Ovary (tissue), 10 donors: ENCODE measurements at places on chromosomes 6 and 20.

- H3K4me1 ChIP-seq, result no peaks in the 10 kb centered on the region
- H3K36me3 ChIP-seq, result no peaks in the 10 kb centered on the region
- no peak for DNase-seq
- H3K27me3 ChIP-seq, result no peaks in the 10 kb centered on the region
- H3K4me3 ChIP-seq, result no peak overlapping the region
Observed at GRCh38 chr6:122696853-122697252, 82.7 kb upstream of the FABP7 start.

DNA sequence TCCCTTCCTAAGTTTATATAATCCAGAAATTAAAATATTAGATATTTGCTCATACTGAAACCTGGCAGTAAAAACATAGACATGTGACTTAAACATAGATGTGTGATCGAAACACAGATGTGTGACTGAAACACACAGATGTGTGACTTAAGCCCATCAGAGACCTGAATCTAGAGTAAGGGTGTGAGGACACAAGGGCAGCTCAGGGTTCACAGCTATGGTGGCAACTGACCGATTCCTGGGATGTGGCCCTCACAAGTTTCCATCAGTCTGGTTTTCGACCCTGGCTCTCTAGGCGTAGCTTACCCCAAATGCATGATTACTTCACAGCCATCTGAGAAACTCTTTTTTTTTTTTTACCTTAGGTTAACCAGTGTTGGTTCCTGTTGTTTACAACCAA is 137.0 kb downstream of the NRN1 start:
- H3K4me3 ChIP-seq, result no peak overlapping the region
- H3K27me3 ChIP-seq, result no peaks in the 10 kb centered on the region
- H3K36me3 ChIP-seq, result no peaks in the 10 kb centered on the region
- no peak for DNase-seq
- no peaks in the 10 kb centered on the region for H3K4me1 ChIP-seq

GRCh38 chr20:62241506-62241905 is 3.2 kb downstream of the OSBPL2 start:
- H3K27me3 ChIP-seq, result no peaks in the 10 kb centered on the region
- no peaks in the 10 kb centered on the region for H3K36me3 ChIP-seq
- DNase-seq, result no peak

GRCh38 chr6:27133281-27134227 is 113.9 kb upstream of the PRSS16 start:
- H3K4me3 ChIP-seq, result peak overlapping the region; percentile 56
- H3K36me3 ChIP-seq, result no peaks in the 10 kb centered on the region
- DNase-seq, result no peak
- H3K27me3 ChIP-seq, result no peaks in the 10 kb centered on the region
- H3K27ac ChIP-seq, result peak overlapping the region; percentile 15

DNA sequence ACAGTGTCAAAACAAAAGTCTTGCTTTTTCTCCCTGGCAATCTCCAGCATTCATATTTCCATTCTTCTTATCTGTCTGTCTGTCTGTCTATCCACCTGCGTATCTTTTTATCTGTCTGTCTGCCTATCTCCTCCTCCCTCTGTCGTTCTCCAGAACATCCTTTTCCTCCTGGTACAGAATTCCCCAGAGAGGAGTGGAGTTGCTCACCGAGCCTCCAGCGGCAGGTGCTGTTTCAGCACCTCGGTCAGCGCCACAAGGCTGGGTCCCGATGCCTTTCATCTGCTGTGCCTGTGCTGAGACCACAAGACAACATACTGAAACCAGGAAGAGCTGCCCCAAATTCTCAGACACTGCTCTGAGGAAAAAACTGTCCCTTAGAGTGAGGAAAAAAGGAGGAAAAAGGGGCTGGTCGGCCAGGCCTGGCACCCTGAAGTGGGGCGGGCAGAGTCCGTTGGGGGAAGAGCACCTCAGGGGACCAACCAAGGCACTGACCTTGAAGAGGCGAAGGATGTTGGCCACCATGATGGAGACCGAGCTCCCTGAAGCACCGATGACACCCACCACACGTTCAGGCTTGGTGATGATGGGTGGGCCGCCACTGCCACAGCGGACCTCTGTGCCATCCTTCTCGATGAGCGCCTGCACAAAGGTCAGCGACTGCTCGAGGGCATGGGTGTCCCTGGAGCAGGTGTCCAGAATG is 13.3 kb downstream of the GRM4 start:
- DNase-seq, result peak; percentile 69
- H3K4me3 ChIP-seq, result no peak overlapping the region
- H3K27me3 ChIP-seq, result no peaks in the 10 kb centered on the region
- no peaks in the 10 kb centered on the region for H3K4me1 ChIP-seq

- no peak overlapping the region for H3K4me3 ChIP-seq
- H3K27ac ChIP-seq, result no peak overlapping the region
- no peaks in the 10 kb centered on the region for H3K36me3 ChIP-seq
- no peaks in the 10 kb centered on the region for H3K27me3 ChIP-seq
- H3K4me1 ChIP-seq, result no peaks in the 10 kb centered on the region
Observed at GRCh38 chr6:1190366-1190765, 121.5 kb upstream of the FOXQ1 start.

- peak overlapping the region; percentile 95 for H3K4me3 ChIP-seq
- DNase-seq, result peak; percentile 48
- peaks cover 10% of the 10 kb centered on the region for H3K4me1 ChIP-seq
- peak overlapping the region; percentile 96 for H3K27ac ChIP-seq
- H3K36me3 ChIP-seq, result no peaks in the 10 kb centered on the region
Observed at GRCh38 chr6:36985417-36985807, 584 bp downstream of the MTCH1 start.

- no peak for DNase-seq
- H3K36me3 ChIP-seq, result no peaks in the 10 kb centered on the region
- peak overlapping the region; percentile 34 for H3K4me3 ChIP-seq
- peak overlapping the region; percentile 6 for H3K27ac ChIP-seq
Observed at GRCh38 chr6:148700741-148701311, 46.0 kb upstream of the UST start.

DNA sequence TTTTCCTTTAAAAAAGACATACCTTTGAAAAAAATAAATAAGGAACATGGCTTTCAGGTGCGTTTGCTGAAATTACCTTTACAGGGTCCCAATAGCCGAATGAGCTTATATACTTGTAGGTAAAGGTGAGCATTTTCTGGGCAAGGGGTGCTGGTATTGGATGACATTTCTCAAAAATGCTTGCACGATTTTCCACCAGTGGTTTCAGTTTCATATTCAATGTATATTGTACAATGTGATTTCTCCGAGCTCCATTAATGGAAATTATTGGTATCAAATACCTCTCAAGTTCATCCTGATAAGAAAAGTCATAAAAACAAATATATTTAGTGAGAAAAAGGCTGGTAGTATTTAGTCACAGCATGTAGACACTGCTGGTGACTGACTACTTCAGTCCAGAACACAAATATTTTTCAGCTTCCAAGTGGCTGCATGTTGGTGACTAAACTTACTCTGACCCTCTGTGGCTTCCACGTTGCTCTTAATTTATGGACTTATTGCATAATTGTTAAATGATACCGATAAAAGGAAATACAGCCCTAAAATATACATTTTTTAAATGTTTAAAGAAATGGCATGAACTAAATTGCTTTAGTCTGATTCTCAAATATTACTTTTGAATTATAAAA is 32.9 kb upstream of the ZBTB24 start:
- no peak overlapping the region for H3K4me3 ChIP-seq
- no peaks in the 10 kb centered on the region for H3K4me1 ChIP-seq
- no peaks in the 10 kb centered on the region for H3K27me3 ChIP-seq
- no peak for DNase-seq
- H3K36me3 ChIP-seq, result no peaks in the 10 kb centered on the region

DNA sequence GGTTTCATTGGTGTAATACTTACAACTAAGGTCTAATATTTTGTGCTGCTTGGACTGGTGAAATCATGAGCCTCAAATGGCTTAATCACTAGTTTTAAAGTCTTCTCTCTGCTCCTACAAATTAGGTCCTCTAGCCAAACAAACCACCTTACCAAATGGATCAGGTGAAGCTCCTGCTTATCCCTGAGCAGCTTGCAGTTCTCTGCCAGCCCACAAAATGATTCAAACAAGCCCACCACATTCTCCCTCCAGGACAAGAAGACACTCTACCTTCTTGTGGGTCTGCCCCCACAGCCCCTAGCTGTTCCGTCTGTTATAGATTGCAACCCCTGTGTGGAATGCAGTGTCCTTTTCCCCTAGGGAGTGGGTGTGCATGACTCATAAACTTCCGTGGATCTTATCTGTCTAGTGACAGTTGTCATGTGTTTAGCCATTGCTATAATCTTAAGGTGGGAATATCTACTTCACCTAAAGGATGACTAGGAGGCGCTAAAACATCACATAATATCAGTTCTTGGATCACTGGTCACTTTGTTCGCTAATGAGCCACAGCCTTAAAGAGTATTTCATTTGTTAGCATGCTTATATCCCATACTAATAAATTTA is 940.5 kb upstream of the MANEA start:
- no peaks in the 10 kb centered on the region for H3K36me3 ChIP-seq
- no peak overlapping the region for H3K4me3 ChIP-seq
- H3K27me3 ChIP-seq, result no peaks in the 10 kb centered on the region
- H3K4me1 ChIP-seq, result no peaks in the 10 kb centered on the region
- no peak for DNase-seq
- no peak overlapping the region for H3K27ac ChIP-seq

- no peaks in the 10 kb centered on the region for H3K36me3 ChIP-seq
- no peak overlapping the region for H3K4me3 ChIP-seq
- H3K27ac ChIP-seq, result no peak overlapping the region
- peaks cover 3% of the 10 kb centered on the region for H3K4me1 ChIP-seq
- H3K27me3 ChIP-seq, result no peaks in the 10 kb centered on the region
Observed at GRCh38 chr6:166958926-166959861, 2.8 kb upstream of the RNASET2 start.

DNA sequence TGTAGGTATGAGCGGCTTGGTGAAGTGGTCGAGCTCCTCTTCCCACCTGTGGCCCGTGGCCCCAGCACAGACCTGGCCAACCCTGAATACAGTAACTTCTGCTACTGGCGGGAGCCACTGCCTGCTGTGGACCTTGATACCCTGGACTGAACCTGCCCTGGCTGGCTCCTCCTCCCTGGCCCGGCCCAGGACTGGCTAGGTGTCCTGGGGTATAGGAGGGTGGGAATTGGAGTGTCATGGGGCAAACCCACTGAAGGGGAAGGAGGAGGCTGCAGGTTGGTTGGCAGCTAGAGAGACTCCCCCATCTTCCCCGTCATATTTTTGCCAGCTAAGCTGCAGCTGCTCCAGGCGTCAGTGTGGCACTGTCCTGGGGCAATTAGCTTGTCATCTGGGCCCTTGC is 7.9 kb downstream of the EMILIN3 start:
- H3K27me3 ChIP-seq, result no peaks in the 10 kb centered on the region
- H3K36me3 ChIP-seq, result no peaks in the 10 kb centered on the region
- H3K4me1 ChIP-seq, result peaks cover 3% of the 10 kb centered on the region
- H3K4me3 ChIP-seq, result no peak overlapping the region
- DNase-seq, result no peak

GRCh38 chr6:186340-186965 is 105.8 kb upstream of the DUSP22 start:
- no peaks in the 10 kb centered on the region for H3K4me1 ChIP-seq
- H3K27me3 ChIP-seq, result no peaks in the 10 kb centered on the region
- no peaks in the 10 kb centered on the region for H3K36me3 ChIP-seq
- no peak overlapping the region for H3K4me3 ChIP-seq

- no peaks in the 10 kb centered on the region for H3K27me3 ChIP-seq
- H3K4me3 ChIP-seq, result no peak overlapping the region
- DNase-seq, result no peak
- no peaks in the 10 kb centered on the region for H3K4me1 ChIP-seq
Observed at GRCh38 chr6:28929887-28930620, 6.3 kb upstream of the TRIM27 start.

- H3K36me3 ChIP-seq, result no peaks in the 10 kb centered on the region
- DNase-seq, result no peak
- no peak overlapping the region for H3K4me3 ChIP-seq
- H3K4me1 ChIP-seq, result no peaks in the 10 kb centered on the region
Observed at GRCh38 chr6:18444111-18444510, 57.0 kb downstream of the RNF144B start.

- no peak for DNase-seq
- H3K4me1 ChIP-seq, result no peaks in the 10 kb centered on the region
- H3K27ac ChIP-seq, result no peak overlapping the region
- no peak overlapping the region for H3K4me3 ChIP-seq
- H3K36me3 ChIP-seq, result no peaks in the 10 kb centered on the region
- H3K27me3 ChIP-seq, result no peaks in the 10 kb centered on the region
Observed at GRCh38 chr6:67336014-67336413, 1299.1 kb upstream of the ADGRB3 start.

DNA sequence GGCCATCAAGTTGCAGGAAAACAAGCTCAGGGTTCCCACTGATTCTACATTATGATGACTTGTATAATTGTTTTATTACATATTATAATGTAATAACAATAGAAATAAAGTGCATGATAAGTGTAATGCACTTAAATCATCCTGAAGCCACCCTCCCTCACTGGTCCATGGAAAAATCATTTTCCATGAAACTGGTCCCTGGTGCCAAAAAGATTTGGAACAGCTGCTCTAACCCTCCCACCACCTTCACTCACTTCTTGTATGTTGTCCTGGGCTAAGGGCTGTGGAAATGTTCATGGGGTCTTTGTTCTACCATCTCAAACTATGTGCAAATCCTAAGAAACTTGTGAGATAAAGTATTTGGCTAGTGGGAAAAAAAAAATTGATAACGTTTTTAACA is 133.8 kb downstream of the LRRC1 start:
- no peak overlapping the region for H3K27ac ChIP-seq
- H3K4me1 ChIP-seq, result no peaks in the 10 kb centered on the region
- DNase-seq, result no peak
- H3K4me3 ChIP-seq, result no peak overlapping the region

DNA sequence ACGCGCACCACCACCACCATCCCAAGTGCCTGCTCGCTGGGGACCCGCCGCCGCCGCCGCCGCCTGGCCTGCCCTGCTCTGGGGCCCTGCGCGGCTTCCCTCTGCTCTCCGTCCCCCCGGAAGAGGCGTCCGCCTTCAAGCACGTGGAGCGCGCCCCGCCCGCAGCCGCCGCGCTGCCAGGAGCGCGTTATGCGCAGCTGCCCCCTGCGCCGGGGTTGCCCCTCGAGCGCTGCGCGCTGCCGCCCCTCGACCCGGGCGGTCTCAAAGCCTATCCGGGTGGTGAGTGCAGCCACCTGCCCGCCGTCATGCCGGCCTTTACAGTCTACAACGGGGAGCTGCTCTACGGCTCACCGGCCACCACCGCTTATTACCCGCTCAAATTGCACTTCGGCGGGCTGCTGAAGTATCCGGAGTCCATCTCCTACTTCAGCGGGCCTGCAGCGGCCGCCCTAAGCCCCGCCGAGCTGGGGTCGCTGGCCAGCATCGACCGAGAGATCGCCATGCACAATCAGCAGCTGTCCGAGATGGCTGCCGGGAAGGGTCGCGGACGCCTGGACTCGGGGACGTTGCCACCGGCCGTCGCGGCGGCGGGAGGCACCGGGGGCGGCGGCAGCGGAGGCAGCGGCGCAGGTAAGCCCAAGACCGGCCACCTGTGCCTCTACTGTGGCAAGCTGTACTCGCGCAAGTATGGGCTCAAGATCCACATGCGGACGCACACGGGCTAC is 7.2 kb downstream of the PRDM13 start:
- peak overlapping the region; percentile 34 for H3K4me3 ChIP-seq
- no peaks in the 10 kb centered on the region for H3K36me3 ChIP-seq
- no peak overlapping the region for H3K27ac ChIP-seq
- peaks cover 13% of the 10 kb centered on the region for H3K4me1 ChIP-seq
- no peak for DNase-seq
- no peaks in the 10 kb centered on the region for H3K27me3 ChIP-seq

- DNase-seq, result peak; percentile 68
- H3K4me1 ChIP-seq, result peaks cover 6% of the 10 kb centered on the region
- H3K27ac ChIP-seq, result no peak overlapping the region
- no peak overlapping the region for H3K4me3 ChIP-seq
Observed at GRCh38 chr6:32886681-32887383, 32.8 kb downstream of the PSMB9 start.
